ENCODE measurements at places on chromosomes 7 and 10.

GRCh38 chr10:78203915-78204818, 170.5 kb downstream of the RPS24 start:
- no peak for DNase-seq

DNA sequence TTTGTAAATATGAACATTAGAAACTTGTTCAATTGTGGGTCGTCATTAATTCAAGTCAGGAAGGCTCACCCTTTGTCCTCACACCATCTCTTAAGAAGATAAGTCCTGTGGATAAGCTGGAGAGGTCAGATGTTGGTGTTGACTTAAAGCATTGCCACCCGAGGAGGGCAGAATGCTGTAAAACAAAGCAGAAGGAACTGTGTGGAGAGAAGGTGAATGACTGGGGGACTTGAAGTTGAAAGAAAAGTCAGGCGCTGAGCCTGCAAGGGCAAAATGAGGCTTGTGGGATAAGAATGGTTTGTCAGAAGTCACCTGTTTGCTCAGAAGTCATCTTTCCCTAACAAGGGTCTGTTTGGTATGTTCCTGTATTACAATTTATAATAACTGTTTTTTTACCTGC, 9.1 kb downstream of the RPA3 start:
- no peak for DNase-seq

DNA sequence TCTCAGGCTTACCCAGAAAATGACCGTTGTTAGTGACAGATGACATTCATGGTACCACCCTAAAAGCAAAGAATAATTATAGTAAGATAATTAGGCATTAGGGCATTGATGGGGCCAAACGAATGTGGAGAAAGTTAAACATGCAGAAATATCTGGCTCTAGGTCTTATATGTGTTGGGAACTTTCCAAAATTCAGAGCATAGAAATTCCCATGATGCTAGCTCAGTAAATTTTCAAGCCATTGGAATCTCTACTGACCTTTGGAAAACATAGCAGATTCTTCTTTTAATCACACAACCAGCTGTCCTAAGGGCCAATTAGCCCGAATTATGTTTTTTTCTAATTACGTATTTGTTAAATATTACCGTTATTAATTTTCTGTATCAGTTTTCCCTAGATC, 136.1 kb downstream of the CREB5 start:
- no peak for DNase-seq

GRCh38 chr7:95933618-95934017, 161.3 kb downstream of the DYNC1I1 start:
- no peak for DNase-seq

DNA sequence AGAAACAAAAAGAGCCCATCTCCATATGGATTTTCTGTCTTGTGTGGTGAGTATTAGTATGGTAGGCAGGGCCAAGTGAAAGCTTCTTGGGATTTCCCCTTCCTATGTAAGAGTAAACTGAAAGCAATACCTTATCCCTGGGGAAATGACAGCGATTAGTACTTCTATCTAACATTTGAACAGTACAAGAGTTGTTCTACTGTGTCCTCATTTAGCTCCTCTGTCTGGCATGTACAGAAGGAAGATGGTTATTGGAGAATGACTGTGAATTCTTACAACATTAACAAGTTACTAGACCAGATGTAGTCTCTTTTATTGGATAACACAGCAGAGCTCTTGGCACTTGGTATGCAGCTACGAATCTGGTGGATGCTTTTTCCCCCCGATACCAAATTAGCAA, 17.9 kb upstream of the TRIL start:
- DNase-seq = peak; percentile 63

DNA sequence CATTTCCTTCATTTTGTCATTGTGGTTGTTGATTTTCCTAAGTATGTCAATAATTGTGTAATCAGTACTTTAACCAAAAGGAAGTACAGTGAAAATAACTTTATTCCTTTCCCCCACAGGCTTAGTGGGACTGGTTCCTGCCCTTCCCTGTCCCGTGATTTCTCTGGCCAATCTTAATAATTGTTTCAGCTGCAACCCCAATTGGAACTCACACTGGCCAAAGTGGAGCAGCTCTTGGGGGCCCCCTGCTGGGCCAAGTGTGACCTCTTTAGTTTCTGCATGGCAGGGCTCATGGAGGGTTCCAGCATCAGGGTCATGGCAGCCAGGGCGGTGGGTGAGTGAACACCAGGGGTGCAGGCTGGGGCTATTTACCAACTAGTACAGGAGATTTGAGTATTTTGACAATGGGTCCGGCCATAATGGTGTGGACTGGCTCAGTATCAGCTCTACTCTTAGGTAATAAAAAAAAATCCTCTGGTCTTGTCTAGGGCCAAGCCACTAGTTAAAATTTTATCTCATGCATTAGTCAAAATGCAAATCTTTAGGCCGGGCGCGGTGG, 31.7 kb downstream of the CYCS start:
- peak; percentile 78 for DNase-seq

GRCh38 chr10:124357561-124357885, 61.2 kb downstream of the OAT start:
- no peak for DNase-seq

DNA sequence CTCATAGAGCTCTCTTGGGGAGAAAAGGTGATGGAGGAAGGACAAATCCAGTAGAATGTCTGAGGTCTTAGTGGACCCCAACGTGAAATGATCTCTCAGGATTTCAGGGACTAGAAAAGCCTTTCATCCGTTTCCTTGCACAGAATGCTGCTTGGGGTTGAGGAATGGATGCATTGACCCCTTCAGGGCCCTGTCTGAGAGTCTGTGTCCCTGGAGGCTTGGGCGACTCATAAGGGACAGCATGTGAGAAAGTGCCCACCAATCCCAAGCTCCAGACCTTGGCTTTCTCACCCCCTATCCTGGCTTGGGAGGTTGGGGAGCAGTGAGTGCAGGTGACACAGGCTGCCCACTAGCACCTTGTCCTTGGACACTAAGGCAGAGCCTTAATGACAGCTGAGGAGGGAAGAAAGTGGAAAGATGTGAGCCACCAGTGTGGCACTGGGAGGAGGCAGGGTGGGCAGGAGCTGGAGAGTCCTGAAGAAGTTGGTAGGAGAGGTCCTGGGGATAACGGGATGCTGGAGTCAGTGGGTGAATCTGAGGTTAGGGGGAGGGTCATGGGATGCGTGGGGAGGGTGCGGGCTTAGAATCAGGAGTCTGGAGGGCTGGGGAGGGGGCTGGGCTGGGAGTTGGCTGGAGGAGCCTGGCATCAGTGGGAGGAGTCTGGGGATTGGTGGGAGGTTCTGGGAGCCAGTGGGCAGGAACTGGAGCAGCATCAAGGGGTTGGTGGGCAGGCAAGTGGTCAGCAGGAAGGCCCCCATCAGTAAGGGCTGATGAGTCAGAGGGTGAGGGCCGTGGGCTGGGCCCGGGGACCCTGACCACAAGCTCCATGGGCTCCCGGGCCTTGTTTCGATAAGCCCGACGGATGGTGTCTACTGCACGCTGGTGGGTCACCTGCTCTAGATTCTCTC, 8.6 kb downstream of the LZTS2 start:
- DNase-seq = no peak

- peak; percentile 32 for DNase-seq
Measured at GRCh38 chr7:16421333-16422102, at the start of gene CRPPA. CRPPA (minus strand) TSS chr7:16421538; CDS start chr7:16421322, 216 bp downstream.

DNA sequence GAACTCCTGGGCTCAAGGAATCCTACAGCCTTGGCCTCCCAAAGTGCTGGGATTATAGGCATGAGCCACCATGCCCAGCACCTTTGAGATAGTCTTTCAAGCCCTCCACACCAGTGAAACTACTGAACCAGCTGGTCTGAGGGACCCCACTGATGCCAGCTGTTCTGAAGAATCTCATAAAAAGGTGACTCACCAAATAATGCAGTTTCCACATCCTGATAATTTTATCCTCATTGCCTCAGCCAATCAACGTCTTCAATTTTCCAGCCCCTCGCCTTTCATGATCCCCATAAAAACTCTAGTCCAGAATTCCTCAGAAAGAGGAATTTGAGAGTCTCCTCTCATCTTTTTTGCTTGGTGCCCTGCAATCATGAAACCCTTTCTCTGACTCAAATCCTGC, 1691.6 kb upstream of the LRRTM3 start:
- no peak for DNase-seq

GRCh38 chr10:131785121-131785460, 115.7 kb upstream of the PPP2R2D start:
- DNase-seq = no peak

GRCh38 chr7:74275401-74275881, 13.8 kb upstream of the CLIP2 start:
- DNase-seq = no peak

GRCh38 chr7:46681865-46682503, 760.9 kb upstream of the IGFBP3 start:
- peak; percentile 5 for DNase-seq

DNA sequence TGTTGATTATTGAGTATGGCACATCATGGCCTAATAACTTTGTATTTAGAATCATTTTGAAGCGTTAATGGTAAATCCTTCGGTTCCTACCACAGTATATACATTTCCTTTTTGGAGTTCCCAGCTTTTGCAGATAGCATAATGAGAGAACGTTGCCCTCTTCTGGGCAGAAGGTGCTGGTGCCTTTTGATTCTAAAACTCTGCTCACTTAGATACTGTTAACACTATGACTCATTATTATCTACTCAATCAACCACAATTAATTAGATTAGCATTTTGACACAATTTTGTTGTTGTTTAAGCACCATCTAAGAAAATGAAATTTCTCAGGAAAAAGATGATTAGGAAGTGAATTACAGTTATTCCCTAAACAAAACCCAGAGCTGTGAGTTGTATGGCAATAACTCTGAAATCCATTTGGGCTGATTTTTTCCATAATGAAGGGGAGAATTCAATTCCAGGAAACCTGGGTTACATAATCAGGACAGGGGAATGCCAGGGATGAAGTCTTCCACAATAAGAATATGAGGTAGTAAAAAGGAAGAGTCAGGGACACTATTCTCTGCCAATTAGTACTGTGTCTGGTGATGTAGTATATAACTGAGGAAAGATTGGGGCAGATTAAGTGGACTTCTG, 11.5 kb upstream of the DLD start:
- peak; percentile 64 for DNase-seq

GRCh38 chr7:94700926-94701554, 45.1 kb upstream of the SGCE start:
- peak; percentile 36 for DNase-seq

- DNase-seq = no peak
Measured at GRCh38 chr7:4017081-4017480, 665.0 kb upstream of the FOXK1 start.
